Stimulated activated CD8-positive, alpha-beta memory T cell treated with anti-CD3 and anti-CD28 coated beads, Interleukin-15, amount 100 ng/mL, for 4 hours (primary cell): ENCODE measurements at places on chromosomes 3 and 15.

GRCh38 chr3:44468572-44469520 lies 8.6 kb downstream of the ZNF445 start:
- DNase-seq, result no peak

DNA sequence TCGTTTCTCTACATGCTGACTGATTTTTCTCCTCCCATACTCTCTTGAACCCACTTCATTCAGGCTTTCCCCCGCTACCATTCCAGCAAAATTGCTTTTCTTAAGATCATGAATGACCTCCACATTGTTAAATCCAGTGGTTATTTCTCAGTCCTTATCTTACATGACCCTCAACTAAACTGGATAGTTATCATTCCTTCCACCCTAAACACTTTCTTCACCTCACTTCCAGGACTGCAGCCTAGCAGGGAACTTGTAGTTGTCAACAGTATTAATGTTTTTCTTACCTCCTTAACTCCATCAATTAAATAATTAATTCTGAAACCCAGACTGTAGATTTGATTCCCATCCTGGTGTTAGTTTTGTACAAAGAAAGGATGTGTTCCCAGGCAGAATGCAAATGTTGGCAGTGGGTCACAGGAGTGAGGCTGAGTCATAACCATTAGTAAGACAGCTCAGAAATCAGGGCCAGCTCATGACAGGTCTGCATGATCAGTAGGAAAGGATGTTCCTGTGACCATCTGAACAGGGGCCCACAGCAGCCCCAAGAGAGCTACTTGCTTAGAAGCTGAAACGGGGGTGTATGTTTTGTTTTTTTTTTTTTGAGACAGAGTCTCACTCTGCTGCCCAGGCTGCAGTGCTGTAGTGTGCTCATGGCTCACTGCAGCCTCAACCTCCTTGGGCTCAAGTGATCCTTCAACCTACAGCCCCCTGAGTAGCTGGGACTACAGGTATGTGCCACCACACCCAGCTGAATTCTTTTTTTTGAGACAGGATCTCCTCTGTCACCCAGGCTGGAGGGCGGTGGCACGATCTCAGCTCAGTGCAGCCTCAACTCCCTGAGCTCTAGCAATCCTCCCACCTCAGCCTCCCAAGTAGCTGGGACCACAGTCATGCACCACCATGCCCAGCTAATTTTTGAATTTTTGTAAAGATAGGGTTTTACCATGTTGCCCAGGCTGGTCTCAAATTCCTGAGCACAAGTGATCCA lies 9.1 kb downstream of the BCL2L10 start:
- DNase-seq, result no peak

GRCh38 chr3:193055352-193055751 lies 137.7 kb upstream of the MB21D2 start:
- no peak for DNase-seq

DNA sequence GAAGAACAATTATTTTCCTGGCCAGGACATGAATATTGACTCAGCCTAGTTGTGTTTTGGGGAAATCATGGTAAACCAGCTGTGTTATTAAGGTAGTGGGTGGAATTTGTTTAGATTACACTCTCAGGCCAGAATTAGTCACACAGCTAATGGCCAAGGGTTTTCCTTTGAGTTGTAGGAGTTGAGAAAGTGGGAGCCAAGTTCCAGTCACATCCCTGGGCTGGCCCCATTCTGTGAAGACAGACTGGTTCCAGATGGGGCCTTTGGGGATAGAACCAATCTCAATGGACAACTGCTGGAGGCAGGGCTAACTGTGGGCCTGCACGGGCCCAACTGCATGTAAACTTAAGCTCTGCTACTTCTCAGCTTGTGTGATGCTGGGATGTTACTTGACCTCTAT lies 1.4 kb upstream of the RASL12 start:
- no peak for DNase-seq

DNA sequence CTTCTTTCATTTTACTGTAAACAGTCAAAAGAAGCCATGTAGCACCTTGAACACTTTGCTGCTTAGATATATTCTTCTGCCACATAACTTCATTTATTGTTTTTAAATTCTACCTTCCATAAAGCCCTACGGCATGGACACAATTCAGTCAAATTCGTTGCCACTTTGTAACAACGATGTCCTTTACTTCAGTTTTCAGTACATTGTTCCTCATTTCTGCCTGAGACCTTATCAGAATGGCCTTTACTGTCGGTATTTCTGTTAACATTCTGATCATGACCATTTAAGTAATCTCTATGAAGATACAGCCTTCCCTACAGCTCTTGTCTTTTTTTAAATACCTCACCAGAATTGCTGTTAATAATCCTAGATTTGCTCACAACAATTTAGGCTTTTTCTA lies 466.9 kb downstream of the NAALADL2 start:
- no peak for DNase-seq

DNA sequence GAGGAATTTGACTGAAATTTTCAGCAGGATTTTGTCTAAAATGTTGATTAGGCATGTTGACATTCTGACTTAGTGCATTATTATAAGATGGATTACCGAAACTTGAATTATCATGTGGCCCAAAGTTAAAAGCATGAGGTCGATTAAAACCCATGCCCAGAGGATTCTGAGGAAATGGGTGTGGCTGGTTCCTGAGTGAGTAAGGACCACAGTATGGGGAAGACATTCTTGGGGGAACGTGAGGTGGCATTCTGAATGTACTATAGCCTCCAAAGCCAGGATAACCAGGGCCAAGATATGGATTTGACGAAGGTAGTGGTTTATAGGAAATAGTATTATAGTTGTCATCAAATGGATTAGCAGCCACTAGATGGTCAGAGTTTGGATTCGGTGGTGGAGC lies 38.7 kb upstream of the DNAAF4 start:
- no peak for DNase-seq

DNA sequence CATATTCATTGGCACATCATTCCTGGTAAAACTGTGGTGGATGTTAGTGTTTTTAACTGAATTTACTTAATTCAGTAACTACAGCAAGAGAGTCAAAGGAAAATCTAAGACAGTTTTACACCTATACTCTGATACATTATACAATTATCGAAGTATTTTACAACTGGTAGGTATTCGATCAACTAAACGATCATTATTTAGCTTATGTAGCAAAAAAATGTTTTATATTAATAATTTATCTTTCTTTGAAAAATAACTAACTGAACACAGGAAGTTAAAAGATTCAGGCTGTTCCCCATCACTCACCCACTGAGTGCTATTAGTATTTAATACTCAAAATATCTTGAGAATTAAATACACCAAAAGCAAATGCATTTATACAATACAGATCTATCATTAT lies 21.0 kb downstream of the ICE2 start:
- no peak for DNase-seq
